ENCODE measurements at places on chromosomes 11 and 22.

- no peak for DNase-seq
These were observed 905.6 kb downstream of the DLG2 start for GRCh38 chr11:84721561-84721961.

DNA sequence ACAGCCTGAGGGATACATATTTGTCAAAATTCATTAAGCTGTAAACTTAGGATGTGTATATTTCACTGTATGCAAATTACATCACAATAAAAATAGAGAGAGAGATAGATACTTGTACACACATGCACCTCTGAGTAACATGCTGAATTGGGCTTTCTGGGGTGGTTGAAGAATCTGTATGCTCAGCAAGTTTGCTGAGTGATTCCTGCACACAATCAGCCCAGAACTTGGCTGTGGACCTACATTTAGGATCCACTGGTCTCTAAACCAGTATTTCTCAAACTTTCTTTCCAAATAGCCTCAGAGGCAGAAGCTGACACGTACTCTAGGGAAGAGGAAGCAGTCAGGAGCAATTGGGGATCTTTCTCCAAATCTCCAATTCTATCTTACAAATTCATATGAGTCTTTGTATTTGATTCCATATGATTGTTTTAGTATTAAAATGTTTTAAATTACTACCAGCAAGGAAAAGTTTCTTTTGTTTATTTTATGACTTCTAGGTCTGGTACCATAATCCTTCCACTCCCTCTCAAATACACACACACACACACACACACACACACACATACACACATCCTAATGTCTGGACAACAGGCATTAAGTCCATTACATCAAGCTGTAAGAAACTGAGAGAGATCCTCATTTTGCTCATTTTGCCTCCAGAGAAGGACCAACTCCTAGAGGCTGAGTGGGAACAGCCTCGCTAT lies 20.0 kb downstream of the SYT13 start:
- no peak for DNase-seq

GRCh38 chr11:65526744-65527143 lies 1.9 kb downstream of the SCYL1 start:
- no peak for DNase-seq

DNA sequence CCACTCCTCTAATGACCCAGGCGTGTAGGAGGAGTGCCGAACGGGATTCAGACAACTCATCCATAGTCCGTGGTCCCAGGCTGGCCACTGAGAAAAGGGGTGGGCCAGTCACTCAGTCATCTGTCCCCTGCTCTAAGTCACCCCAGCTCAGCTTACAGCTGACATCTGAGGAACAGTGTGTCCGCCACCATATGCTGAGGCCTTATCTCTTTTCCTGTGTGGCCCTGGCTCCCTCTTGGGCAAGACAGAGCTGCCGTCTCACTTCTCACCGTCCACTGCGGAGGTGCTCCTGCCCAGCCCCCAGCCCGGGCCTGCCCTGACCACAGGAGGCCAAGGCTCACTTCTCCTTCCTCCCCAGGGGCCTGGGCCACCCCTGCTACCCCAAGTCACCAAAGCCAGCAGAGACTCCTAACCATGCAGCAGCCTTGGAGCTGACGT lies 6.8 kb downstream of the CCDC86 start:
- DNase-seq: no peak

GRCh38 chr11:1682225-1682905 lies 14.6 kb upstream of the KRTAP5-6 start:
- DNase-seq: no peak

DNA sequence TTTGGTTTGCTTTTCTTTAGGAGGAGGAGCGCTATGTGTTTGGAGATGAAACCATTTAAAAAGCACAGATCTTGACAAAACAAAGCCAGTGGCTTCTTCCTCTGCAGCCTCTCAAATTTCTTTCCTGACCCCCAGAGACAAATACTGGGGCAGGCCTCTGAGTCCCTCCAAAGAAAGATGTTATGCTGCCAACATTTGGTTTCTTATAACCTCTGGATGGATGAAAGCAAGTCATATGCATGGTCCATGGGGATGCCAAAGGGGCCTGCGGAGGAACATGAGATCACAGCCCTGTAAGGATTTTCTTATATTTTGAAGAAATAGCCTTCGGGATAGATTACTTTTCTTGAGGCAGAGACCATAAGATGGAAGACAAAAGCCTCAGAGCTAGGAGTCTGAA lies 179.1 kb downstream of the TENM4 start:
- DNase-seq: no peak

DNA sequence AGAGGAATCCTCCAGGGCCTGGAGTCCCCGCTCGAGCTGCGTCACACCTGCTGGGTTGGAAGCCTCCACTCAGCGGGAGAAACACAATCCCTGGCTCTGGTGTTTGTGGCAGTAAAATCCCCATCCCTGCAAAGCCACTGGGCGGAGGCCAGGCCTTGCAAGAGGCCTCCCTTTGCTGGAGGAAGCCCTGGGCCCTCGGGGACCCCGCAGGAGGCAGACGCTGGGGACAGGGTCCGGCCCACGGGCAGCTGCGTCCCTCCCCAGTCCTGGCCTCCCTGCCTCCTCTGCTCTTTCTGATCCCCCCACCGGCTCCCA lies 194.7 kb downstream of the BRD1 start:
- DNase-seq: peak; percentile 31

GRCh38 chr11:115170133-115170815 lies 333.9 kb downstream of the CADM1 start:
- DNase-seq: peak; percentile 44

DNA sequence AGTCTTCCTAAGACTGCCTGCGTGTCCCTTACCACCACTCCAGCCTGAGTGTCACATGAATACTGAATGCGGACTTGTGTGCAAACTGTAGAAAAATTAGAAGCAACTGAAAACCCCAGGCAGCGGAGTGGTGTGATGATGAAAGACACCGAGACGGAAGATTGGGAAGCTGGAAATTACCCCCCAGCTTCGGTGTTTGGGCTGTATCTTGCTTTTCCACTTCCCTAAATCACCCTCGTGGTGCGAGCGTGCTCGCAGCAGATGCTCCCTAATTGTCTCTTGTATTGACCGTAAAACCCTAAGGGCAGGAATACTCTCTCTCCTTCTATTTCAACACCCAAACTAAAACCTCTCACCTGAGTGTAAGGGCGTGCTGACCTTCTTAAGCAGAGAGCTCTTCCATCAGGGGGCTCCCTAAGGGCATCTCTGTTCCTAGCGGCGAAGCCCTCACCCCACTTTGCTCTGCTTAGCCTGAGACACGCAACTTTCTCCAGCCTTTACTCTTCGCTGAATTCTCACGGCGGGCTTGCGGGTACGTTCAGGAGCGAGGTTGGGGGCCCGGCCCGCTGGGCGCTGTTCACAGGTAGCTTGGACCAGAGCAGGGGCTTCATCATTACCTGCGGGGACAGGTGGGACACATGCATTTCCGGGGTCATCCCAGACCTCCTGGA lies 62.4 kb downstream of the CRYBB2 start:
- no peak for DNase-seq

DNA sequence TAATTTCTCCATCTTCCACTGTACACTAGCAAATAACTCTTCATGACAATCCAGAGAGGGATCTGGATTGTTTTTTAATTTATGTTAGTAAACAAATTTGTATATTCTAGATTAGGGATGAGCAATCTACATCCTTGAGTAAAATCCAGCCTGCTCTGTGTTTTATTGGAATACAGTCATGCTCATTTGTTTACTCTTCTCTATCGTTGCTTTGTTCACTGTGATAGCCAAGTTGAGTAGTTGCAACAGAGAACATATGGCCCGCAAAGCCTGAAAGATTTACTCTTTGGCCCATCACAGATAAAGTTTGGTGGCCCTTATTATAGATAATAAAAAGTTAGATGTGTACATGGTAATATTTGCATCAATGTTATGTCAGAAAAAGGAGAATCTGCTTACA lies 6.2 kb upstream of the BLID start:
- DNase-seq: no peak

- DNase-seq: no peak
These were observed 153.4 kb downstream of the CACNA1I start for GRCh38 chr22:39723899-39724351.

- peak; percentile 8 for DNase-seq
These were observed 331.2 kb downstream of the TMEM135 start for GRCh38 chr11:87368858-87369480.

DNA sequence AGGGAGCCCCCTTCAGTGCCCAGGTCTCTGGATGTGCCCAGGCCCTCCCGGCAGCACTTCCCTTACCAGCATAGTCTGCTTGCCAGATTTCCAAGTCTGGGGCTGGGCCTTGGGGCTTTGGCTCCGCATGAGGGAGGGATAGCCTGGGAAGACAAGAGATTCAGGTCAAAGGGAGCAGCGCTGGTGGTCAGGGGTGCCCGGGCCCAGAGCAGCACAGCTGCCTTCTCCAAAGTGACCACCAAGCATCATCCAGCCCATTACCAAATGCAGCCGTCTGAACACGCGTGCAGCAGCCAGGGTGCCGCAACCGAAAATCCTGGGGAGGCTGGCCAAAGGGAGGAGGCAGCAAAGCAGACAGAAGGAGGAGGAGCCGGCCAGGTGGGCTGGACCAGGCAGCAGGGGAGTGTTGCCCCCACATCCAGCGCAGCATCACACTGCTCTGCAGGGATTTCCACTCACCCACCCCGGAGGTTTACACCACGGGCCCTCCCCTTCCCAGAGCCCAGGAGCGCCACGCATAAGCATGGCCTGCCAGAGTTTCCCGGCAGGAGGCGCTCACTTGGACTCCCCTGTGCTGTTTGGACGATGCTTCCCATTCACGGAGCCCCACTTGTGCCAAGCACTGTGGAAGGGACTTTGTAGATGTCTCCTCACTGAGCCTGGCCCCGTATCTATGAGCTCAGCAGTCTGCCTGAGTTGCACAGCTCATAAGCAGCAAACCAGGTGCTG lies 22.5 kb downstream of the TRIM29 start:
- DNase-seq: no peak

DNA sequence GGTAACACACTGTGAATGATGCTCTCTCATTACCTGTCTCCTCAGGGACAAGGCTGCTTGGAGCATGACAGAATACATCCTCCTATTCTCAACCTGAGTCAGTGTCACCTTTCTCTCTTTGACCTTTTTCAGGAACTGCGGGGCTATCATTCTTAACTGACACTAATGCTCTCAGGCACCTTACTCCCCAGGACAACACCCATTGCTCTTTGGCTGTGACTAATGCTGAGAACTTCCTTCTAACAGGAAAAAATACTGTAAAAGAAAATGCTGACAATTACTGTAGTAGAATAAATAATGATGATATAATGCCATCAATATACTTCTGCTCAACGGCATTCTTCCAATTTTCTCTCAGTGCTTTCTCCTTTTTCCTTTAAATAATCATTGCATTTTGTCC lies 2082.7 kb upstream of the RAG2 start:
- no peak for DNase-seq

GRCh38 chr22:22547692-22548300 lies 11.3 kb downstream of the PRAME start:
- no peak for DNase-seq

DNA sequence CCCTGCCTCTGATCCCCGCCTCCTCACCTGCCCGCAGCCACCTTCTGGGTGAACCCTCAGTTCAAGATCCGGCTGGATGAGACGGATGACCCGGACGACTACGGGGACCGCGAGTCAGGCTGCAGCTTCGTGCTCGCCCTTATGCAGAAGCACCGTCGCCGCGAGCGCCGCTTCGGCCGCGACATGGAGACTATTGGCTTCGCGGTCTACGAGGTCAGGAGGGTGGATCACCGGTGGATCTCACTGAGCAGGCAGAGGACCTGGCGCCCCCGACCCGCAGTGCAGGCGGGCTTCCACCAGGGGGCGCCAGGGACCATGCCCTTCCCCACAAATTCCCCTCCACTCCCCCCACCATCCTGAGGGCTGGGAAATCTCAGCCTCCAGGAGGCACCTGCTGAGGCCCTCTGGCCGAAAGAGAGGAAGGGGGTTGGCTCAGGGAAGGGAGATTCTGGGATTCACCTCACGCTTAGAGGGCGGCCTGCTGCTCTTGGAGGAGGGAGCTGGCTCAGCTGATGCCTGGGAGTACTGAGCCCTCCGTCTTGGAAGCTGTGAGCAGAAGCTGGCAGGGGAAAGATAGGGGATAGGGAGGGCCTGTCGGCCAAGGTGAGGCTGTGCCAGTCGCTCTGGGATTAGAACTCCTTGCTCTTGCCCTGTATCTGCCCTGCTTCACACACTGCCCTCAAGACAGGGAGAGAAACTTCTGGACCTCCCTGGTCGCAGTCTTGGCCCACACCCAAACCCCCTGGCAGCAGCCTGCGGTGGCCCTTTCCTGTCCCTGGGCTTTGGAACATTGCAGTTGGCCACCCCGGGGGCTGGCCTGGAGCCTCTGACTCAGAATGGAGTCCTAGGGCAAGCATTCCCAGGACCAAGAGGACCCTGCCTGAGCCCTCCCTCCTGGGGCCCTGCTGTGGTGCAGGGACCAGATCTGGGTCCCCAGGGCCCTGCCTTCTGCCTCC lies 23.2 kb downstream of the CAPN1 start:
- peak; percentile 35 for DNase-seq

GRCh38 chr22:30909306-30909705 lies 59.3 kb downstream of the MORC2 start:
- DNase-seq: no peak

- DNase-seq: no peak
These were observed 859 bp upstream of the KRTAP5-5 start for GRCh38 chr11:1628506-1629325.

DNA sequence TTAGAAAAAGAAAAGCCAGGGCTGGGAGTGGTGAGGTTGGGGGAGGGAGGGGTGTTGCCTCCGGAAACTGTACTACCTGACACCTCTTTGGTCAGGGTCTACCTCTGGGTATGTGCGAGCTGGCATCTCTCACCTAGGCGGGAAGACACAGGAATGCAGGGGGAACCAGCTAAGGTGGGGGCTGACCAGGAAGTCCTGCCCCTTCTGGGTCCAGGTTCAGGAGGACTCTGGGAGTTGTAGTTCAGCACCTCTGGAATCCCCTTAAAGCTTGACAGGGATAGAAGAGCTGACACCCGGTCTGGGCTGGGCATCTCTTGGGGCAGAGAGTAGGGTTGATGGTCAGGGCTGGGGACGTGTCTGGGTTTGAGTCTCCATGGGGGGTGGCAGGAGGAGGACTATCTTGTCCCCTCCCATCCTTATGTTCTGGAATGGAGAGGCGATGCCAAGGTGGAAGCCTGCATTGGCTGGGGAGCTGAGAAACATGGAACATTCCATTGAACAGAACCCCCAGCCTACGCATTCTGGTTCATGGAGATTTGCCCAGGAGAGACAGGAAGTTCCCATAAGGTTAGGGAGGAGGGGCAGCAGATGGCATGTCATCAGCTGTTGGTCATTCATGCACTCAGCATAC lies 2.1 kb upstream of the KIAA1671 start:
- DNase-seq: no peak

- DNase-seq: no peak
These were observed 5.1 kb downstream of the FOLR3 start for GRCh38 chr11:72140661-72141060.

GRCh38 chr11:93608364-93608763 lies 53.1 kb upstream of the CEP295 start:
- no peak for DNase-seq
